ENCODE measurements at places on chromosomes 2 and 18. TPM values are rescaled to one million over a fixed set of nuclear protein-coding genes. Genes with fewer than 3 reads are reported as not detected.

MEP1B gene
- total RNA-seq: not detected

GAREM1 gene
- total RNA-seq: 2.2 TPM

SCN7A gene
- total RNA-seq: not detected

VIT gene
- 0.50 TPM for total RNA-seq

ESPNL gene
- 0.41 TPM for total RNA-seq

MYCN gene
- 0.08 TPM for total RNA-seq

TMEM127 gene
- total RNA-seq: 10.4 TPM

NCKAP5 gene
- 4.9 TPM for total RNA-seq
